Cortex of kidney (tissue), 1 donor: ENCODE measurements at places on chromosomes 4 and X.

GRCh38 chr4:174763454-174764104 lies 65.5 kb downstream of the GLRA3 start:
- DNase-seq: no peak

DNA sequence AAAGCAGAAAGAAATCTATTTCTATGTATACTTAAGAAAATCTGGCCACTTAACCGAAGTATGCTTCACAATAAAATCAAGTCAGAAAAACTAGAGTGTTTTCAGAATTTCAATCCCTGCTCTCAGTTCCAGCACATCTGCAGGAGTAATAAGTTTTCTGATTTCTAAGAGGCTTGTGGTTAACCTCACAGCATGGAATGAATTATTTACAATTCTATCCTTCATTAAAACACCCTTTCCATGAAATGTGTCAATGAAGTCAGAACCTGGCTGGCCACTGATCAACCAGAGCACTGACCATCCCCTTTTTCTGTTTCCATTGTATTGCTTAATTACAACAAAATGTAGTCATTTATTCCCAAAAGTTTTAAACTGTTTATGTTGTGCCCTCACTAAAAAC lies 781.4 kb upstream of the INTU start:
- no peak for DNase-seq

DNA sequence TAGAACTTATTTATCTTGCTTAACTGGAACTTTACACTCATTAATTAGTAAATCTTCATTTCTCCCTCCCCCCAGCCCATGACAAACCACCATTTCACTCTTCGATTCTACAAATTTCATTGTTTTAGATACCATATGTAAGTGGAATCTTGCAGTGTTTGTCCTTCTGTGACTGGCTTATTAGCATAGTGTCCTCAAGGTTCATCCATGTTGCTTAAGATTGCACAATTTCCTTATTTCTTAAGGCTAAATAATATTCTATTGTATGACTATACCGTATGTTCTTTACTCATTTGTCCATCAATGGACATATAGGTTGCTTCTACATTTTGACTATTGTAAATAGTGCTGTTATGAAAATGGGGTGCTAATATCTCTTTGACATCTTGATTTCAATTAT lies 24.5 kb upstream of the RNF212 start:
- DNase-seq: no peak

DNA sequence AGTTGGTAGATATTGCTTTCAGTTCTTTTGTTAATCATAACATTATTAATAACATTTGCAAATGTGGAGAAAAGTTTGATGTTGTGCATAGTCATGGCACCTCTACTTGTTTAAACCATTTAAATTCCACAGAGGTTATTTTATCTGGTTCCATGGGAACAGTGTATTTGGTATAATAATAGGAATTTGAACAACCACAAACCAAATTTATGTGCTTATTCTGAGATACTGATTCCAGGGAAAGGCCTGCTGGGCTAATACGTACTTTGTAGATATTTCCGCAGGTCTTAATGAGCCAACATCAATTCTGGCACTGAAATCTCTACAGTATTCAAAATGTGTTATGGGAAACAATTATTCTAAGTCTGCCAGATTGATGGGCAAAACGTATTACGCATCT lies 319.0 kb downstream of the DKK2 start:
- no peak for DNase-seq

DNA sequence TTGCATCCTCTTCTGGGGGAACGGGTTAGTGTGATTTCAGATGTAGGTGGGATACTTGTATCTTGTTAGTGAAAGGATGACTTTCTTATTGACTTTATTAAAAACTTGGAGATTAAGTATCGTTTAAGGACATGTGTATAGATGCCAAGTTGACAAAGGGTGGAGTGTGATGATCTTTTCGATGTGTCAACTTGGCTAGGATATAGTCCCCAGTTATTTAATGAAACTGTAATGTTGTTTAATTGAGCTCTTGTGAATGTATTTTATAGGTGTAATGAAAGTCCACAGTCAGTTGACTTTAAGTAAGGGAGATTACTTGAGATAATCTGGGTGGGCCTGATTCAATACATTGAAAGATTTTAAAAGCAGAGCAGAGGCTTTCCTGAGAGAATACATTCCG lies 127.0 kb downstream of the AASDH start:
- DNase-seq: no peak

- DNase-seq: peak; percentile 4
These were observed 122.3 kb upstream of the TBL1X start for GRCh38 chrX:9342561-9343051.

DNA sequence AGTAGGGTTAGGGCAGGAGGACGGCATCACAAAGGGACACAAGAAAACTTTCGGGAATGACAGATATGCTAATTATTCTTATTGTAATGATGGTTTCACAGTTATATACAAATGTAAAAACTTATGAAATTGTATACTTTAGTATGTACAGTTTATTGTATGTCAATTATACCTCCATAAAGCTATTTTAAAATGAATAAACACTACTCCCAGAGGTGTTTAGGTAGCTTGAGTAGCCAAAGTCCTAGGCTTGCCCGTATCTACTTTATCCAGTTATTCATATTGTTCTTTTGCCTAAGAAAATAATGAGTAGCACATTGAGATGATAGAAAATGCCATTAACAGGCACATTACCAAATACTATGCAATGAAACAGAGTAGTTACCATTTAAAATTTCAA lies 43.0 kb downstream of the RPS6KA6 start:
- no peak for DNase-seq

DNA sequence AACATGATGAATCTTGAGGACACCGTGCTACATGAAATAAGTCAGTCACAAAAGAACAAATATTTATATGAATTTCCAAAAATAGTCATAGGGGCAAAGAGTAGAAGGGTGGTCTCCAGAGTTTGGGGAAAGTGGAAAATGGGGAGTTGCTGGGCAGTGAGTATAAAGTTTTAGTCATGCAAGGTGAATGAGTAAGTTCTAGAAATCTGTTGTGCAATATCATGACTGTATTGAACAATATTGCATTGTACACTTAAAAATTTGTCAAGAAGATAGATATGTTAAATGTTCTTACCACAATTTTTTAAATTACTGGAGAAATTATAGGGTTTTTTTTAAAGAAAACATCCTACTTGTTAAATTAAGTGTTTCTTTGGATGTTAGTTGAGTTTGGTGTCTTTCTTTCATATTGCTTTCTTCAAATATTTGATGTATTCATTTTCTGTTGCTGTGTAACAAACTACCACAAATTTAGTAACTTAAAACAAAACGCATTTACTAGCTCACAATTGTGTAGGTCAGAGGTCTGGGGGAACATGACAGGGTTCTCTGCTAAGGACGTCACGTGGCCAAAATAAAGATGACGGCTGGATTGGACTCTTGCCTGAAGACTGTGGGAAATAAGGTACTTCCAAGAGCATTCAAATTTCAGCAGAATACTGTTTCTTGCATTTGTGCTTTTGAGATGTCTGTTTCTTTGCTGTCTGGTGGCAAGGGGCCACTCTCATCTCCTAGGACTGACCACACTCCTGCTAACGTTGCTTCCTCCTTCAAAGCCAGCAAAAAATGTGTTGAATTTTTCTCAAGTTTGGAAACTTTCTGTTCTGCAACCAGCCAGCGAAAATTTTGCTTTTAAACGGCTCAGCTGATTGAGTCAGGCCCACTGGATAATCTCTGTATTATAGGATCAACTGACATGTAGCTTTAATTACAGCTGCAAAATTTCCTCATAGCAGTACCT lies 76.7 kb downstream of the CPEB2 start:
- DNase-seq: no peak

GRCh38 chrX:12753366-12753765 lies 37.8 kb upstream of the PRPS2 start:
- DNase-seq: no peak

GRCh38 chr4:41339812-41340809 lies 83.4 kb downstream of the UCHL1 start:
- DNase-seq: no peak

DNA sequence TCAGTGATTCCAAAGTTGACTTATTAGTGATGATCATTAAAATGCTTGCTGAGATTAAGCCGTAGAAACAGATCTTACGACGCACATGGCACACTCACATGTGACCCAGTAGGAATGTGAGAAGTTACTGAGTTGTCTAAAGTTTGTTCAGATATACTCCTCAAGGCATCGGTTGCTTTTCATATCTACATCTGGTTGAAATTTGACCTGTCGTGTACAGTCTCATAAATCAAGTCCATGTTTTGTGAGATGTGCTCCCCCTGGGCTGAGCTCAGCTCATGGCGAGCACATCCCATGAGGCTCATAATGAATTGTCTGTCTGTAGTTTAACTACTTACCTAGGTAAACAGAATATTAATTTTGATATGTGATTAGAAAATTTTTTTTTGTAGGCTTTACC lies 67.0 kb downstream of the TNIP2 start:
- DNase-seq: no peak

- DNase-seq: no peak
These were observed 391 bp upstream of the PHKA1 start for GRCh38 chrX:72714478-72714916.

DNA sequence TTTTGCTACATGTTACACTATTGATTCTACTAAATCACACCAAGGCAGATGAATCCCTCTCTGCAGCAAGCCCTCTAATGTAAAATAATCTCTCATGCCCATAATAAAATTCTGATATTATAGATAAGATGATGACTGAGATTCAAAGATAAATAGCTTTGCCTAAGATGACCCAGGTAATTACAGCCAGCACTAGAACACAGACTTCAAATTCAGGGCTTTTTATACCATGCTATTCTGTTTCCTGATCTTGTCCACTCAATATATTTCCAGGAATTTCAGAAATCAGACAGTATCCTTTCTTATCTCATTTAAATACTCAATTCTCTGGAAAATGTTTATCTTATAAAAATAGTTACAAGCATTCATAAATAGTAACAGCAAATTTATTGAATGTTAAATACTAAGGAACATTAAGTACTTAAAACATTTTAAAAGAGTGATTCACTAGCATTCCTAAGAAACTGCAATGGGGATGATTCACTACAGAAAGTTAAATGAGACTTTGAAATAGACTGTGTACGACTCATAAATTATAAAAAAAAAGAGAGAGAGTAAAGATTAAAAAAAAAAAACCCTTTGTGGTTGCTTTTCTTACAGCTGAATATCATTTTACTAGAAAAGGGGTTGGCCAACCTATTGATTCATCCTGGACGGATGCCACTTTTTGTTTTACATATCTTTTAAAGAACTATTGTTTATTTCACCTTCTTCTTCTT lies 45.8 kb upstream of the IL21 start:
- no peak for DNase-seq

DNA sequence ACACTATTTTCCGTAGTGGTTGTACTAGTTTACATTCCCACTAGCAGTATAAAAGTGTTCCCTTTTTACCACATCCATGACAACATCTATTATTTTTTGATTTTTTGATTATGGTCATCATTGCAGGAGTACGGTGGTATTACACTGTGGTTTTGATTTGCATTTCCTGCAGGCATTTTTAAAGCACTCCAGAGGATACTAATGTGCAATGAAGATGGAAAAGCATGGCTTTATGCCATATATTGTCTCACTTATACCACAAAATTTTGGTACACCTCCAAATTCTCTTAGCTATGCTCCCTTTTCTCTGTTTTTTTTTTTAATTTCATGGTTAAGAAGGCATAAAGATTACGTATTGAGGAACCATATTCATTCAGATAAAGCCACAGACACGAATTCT lies 35.1 kb upstream of the NPY2R start:
- DNase-seq: no peak

- no peak for DNase-seq
These were observed 56.7 kb downstream of the ANK2 start for GRCh38 chr4:113106108-113106507.

- DNase-seq: no peak
These were observed 191.8 kb upstream of the S100G start for GRCh38 chrX:16458208-16458607.

GRCh38 chr4:147813109-147813773 lies 81.4 kb downstream of the ARHGAP10 start:
- DNase-seq: no peak

DNA sequence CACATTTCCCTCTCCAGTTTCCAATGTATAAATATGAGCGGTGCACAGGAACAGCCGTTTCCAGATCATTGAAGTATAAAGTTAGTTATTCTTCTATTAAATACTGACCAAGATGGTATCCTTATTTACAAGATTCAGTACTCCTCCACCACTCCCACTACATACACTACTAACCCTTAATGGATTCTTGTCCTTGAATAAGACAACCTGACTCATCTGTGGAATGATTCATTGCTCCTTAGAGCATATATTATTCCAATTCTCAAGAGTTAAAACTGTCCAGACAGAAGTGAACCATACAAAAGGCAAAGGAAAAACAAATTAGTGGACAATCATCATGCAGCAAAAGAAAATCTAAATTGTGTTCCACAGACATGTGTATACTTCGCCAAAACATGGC lies 373.3 kb downstream of the IDS start:
- DNase-seq: no peak

DNA sequence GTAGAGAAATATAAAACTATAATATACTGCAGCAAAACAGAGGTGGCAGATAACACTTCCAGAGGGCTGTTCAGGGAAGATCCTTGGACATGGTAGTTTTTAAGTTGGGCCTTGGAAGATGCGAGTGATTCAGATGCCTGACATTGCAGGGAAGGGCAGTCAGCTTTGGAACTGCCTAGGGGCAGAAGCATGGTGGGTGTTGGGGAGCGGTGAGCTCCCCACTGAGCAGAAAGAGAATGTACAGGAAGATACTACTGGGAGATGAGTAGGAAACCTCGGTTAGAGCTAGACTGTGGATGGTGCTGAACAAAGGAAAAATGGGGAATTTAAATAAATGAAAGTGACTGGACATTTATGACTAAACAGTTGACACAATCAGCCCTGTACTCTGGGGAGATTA lies 24.9 kb upstream of the SEC24B start:
- no peak for DNase-seq

GRCh38 chr4:154014407-154015321 lies 225.8 kb upstream of the SFRP2 start:
- DNase-seq: no peak

GRCh38 chrX:133921764-133922389 lies 63.5 kb downstream of the GPC3 start:
- DNase-seq: no peak

DNA sequence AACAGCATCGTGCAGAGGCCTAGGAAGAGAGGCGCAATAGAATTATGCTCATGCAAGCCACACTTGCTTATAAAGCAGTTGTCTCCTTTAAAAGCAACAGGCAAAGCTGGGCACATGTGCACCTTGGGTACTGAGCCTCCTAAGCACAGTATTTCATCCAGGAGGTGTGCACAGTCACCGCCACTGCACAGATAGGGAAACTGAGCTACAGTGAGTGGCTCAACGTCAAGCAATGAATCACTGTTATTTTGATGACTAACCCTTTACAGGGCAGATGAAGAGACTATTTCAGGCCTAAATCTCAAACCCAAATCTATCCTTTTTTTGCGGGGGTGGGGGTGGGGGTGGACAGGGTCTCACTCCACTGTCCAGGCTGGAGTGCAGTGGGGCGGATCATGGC lies 42.3 kb downstream of the BCOR start:
- DNase-seq: no peak

DNA sequence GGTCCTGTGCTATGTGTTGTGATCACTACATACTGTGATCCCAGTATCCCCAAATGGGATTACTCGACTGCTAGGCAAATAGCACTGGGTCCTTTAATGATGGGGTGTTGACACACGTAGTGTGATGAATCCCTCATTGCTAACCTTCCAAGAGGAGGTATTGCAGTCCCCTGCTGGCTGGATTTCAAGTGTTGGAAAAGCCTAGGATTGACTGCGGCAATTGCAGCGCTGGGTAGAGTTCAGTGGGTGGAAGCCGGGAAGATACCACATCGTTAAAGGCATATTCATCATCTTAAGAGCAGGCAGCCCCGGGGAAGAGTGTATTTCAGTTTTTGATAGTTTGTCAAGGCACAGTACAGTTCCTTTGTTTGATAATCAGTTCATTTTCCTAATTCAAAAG lies 159.9 kb downstream of the TRIML1 start:
- DNase-seq: no peak
